Stimulated activated CD8-positive, alpha-beta memory T cell treated with anti-CD3 and anti-CD28 coated beads, Interleukin-7, amount 100 ng/mL, for 24 hours (primary cell): ENCODE measurements at places on chromosomes 13 and 19.

- DNase-seq: no peak
These were observed 6.1 kb downstream of the LGALS14 start for GRCh38 chr19:39710333-39710890.

DNA sequence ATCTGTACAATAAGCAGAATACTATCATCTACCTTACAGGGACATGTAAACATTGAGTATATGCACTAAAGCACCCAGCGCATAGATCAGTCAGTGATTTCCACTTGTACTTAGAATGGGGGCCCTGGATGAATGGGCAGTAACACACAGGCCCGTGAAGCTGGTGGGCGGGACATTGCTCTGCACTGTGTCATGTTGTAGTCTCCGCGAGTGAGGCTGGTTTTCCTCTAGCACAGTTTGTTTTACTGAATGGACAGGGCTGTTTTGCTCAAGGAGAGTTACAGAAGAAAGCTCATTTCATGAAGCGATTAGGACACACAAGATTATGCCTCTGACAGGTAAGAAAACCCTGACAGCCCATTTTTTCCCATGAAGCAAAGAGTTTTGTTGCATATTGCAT, 86.4 kb upstream of the SOX21 start:
- no peak for DNase-seq

GRCh38 chr19:16139752-16140151, 3.7 kb upstream of the HSH2D start:
- DNase-seq: no peak

DNA sequence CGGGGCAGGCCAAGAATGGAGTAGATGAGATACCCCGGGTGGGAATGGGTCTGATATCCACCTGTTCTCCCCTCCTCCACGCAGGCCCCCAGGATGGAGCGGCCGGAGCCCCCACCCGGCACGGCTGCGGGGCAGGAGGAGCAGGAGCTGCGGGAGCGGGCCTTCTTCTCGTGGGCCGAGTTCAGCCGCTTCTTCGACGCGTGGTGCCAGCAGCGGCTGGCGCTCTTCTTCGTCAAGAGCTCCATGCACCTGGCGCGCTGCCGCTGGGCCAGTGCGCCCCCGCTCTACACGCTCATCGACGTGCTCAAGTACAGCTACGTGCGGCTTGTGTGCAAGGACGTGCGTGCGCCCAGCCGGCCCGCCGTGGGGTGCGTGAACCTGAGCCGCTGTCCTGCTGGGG, 1.2 kb downstream of the ZSWIM9 start:
- DNase-seq: no peak

- DNase-seq: no peak
These were observed 6.4 kb upstream of the CDKN2D start for GRCh38 chr19:10575011-10575716.

DNA sequence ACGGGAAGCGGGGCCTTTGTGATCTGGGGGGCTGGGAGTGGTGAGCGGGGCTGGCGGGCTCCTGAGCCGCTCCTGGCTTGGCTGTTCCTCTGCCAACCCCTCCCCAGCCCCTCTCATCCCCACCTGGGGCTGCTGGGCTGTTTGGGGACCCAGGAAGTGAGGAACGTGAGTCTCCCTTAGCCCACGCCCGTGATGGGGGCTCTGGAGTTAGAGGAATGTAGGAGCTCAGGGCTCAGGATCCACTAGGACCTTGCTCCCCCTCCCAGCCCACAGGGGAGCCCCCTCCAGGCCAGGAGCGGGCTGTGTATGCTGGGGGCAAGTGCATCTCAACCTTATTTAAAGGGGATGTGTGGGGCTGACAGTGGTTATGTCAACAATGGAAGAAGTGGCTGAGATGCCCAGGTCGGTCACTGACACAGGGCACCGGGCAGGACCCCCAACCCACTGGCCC, 134.1 kb downstream of the URI1 start:
- no peak for DNase-seq

- no peak for DNase-seq
These were observed 3.2 kb downstream of the SHANK1 start for GRCh38 chr19:50716178-50717025.

DNA sequence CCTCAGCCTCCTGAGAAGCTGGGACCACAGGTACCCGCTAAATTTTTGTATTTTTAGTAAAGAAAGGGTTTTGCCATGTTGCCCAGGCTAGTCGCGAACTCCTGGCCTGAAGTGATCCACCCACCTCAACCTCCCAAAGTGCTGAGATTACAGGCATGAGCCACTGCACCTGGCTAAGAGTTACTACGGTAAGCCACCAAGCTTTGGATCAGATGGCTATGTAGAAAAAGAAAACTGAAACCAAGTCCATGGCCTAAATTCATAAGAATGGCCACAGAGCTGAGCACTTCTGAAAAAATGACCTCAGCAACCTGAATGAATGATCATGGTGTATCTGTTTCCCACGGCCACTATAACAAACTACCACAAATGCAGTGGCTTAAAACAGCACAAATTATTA, 9.4 kb downstream of the OPA3 start:
- no peak for DNase-seq

DNA sequence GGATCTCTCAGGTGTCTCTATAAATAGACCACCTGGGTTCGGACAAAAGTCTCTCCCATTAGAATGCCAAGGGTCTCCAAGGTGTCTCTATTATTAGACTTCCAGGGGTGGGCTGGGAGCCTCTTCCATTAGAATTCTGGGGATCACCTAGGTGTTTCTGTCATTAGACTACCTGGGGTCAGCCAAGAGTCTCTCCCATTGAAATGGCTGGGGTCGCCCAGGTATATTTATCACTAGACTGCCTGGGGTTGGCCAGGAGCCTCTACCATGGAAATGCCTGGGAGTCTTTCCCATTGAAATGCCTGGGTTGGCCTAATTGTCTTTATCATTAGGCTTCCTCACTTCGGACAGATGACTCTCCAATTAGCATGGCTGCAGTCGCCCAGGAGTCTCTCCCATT, 1565.5 kb downstream of the UQCRFS1 start:
- DNase-seq: no peak

GRCh38 chr19:52453324-52454094, at the start of gene ZNF578:
Gene ZNF578 (plus strand): TSS chr19:52453553. CDS start chr19:52501846, 48,293 bp downstream.
- peak; percentile 55 for DNase-seq

- no peak for DNase-seq
These were observed 37.1 kb downstream of the TSHZ3 start for GRCh38 chr19:31312009-31312676.

GRCh38 chr19:48965806-48966540, 864 bp downstream of the FTL start:
- peak; percentile 76 for DNase-seq

- DNase-seq: no peak
These were observed 1401.9 kb downstream of the SLITRK1 start for GRCh38 chr13:82480415-82480814.

- no peak for DNase-seq
These were observed 945.5 kb upstream of the SLC10A2 start for GRCh38 chr13:104011505-104012241.

GRCh38 chr19:35533822-35534392, 651 bp downstream of the GAPDHS start:
- DNase-seq: no peak

GRCh38 chr19:11551603-11552235, 7.3 kb downstream of the ELOF1 start:
- no peak for DNase-seq

DNA sequence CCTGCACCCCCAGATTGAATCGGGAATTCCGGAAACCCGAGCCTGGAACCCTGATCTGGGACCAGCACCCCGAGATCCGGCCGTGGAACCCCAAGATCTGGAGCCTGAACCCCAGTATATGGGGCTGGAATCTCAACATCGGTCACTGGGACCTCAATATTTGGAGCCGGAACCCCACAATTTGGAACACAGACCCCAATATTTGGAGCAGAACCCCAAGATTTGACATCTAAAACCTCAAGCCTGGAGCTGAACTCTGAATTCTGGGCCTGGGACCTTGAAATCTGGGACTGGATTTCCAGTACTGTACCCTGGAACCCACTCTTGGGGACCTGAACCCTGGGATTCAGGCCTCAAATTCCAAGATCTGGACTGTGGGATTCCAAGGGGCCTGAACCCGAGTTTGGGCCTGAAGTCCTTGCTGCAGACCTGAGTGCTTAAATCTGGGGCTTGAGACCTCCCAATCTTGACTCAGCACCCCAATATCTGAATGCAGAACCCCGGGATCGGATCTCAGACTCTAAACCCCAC, 629 bp downstream of the LRFN3 start:
- DNase-seq: no peak

DNA sequence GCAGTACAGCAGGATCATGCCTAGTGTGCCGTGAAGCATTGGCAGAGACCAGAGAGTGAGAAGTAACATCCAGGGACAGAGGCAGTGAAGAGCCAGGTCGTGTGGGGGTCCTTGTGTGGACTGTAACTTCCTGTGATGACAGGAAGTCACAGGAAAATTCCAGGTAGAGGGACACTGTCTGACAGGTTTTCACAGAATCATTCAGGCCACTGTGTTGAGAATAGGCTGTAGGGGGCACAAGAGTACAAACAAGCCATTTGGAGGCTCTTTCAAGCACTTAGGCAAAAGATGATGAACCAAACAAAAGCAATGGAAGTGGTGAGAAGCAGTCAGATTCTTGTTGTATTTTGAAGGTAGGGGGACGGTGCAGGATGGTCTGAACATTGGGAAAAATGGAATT, 46.4 kb downstream of the N4BP2L1 start:
- no peak for DNase-seq

- no peak for DNase-seq
These were observed 36.4 kb upstream of the EHD2 start for GRCh38 chr19:47676811-47677210.

DNA sequence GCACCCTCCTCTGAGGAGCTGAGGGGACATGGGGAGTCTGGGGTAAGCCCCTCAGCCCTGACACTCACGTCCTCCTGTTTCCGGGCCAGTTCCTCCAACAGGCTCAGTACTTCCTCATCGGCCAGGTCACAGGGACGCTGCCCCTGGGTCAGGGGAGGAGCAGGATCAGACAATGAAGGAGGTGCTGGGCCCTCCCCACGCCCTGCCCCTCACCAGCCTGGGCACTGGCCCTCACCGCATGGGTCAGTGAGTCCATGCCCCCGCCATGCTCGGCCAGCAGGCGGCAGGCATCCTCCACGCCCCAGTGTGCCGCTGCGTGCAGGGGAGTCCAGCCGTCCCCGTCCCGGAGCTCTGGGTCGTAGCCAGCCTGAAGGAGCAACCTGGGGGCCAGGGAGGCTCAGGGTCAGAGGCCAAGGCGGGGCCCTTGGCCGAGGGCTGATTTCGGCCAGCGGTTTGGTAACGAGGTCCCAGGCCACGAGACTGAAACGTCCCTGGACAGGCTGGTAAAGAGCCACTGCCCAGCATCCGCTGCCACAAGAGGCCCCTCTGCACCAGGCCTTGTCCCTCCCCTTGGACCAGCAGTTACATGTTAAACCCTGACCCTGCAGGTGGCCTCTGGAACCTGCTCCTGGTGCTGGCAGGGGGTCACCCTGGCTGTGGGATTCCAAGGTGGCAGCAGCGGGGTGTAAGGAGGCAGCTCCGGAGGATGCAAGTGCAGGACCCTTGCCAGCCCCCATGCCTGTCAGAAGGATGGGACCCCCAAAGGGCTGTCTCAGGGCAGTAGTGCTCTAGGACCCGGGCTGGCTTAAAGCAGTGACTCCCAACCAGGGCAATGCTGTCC, 18.5 kb downstream of the PPP1R12C start:
- DNase-seq: no peak

GRCh38 chr19:10634430-10634829, 9.1 kb downstream of the SLC44A2 start:
- no peak for DNase-seq

GRCh38 chr13:98657506-98658085, 80.7 kb upstream of the STK24 start:
- no peak for DNase-seq

DNA sequence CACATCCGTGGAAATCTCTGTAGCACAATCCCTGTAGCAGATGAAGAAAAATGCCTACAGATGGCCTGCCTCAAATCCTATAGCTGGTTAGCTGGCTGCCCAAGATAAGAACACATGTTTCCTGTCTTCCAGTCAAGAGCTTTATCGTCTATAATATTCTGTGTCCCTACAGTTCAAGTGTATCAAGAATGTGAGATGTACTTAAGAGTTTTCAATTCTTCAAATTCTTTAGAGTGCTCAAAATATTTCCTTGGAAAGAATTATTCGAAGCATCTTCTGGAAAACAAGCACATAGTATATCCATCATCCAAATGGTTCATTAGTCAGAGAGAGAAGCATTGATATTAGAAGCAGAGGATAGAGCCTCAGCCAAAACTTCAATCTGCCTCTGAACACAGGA, 239.8 kb downstream of the COG6 start:
- no peak for DNase-seq

- DNase-seq: peak; percentile 53
These were observed 1.3 kb upstream of the PPAN start for GRCh38 chr19:10104665-10105508.

DNA sequence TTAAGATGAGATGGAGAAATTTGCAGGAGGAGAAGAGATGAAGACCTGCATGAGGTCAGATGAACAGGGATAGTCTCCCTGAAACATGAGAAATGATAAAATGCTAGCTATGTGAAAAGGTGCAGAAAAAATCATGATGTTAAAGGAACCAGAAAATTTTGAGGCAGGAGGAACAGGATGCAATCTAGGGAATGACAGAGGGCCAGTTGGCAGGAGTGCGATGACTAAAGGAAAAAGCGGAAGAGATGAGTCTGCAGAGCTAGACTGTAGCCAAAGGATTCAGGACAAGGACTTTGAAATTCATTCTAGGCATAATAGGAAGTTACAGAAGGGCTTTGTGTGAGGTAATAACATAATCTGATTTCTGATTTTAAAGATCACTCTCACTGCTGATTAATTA, 77.9 kb downstream of the TRPC4 start:
- no peak for DNase-seq

- no peak for DNase-seq
These were observed 172.4 kb upstream of the UBL3 start for GRCh38 chr13:30022796-30023195.
